GF-D8 (cell line): ENCODE measurements at places on chromosomes 1 and 21.

- no peak for DNase-seq
These were observed 89.9 kb upstream of the SLC2A1 start for GRCh38 chr1:43048601-43049011.

GRCh38 chr1:56934430-56935060 is 31.3 kb downstream of the C8B start:
- DNase-seq: no peak

- no peak for DNase-seq
These were observed 384.3 kb downstream of the SEC16B start for GRCh38 chr1:177585302-177586220.

DNA sequence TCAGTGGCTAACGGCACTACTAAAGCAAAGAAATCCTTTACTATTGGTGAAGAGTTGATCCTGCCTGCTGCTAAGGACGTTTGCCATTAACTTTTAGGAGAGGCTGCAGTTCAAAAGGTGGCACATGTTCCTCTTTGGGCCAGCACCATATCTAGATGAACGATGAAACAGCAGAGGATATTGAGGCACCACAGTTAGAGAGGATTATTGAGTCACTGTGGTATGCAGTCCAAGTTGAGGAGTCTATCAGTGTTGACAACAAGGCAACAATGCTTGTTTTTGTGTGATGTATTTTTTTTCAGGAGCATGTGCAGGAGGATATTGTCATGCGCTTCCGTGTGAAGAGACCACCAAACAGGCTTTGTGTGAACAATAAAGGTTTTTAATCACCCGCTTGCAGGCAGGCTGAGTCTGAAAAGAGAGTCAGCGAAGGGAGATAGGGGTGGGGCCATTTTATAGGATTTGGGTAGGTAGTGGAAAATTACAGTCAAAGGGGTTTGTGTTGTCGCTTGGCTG is 80.9 kb downstream of the UCHL5 start:
- no peak for DNase-seq

GRCh38 chr1:20602851-20603450 is 14.1 kb downstream of the CDA start:
- DNase-seq: peak; percentile 51

DNA sequence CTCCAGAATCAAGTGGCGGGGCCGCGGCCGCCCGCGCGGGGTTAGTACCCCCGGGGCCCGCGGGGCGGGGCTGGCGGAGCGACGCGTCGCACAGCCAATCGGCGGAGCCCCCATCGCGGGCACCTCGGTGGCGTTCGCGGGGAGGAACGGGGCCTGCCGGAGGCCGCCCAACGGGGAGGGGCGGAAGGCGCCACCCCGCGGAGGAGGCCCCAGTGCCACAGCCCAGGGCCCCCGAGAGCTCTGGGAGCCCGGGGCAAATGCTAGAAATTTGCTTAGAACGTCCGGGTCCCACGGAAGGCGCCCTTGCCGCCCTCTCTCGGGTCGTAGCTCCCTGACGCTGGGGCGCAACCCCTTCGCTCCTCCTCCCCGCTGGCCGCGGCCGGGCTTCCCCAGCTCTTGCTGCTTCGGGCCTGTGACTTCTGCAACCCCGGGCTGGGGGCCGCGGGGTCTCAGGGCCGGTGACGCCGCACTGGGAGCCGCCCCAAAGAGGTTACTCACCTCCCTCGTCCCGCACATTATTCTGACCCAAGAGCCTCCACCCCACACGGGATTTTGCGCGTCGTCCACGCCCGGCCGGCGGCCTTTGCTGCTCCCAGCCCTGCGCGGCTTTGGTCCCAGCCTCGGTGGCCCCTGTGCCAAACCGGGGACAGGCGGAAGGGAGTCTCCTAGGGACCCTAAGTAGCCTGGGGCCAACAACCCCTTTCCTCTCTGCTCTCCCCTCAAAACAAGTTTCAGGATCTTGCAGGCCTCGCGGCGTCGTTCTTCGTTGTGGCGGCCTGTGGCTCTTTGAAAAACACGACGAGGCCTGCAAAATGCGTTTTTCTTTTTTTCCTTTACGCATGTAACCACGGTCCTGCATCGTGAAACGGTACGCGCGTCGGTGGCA is at the start of gene RUNX3:
Gene RUNX3 (minus strand): TSS at position 17 of the 886 bp plus-strand sequence. CDS start 408 bp downstream, outside the sequence.
- peak; percentile 76 for DNase-seq

DNA sequence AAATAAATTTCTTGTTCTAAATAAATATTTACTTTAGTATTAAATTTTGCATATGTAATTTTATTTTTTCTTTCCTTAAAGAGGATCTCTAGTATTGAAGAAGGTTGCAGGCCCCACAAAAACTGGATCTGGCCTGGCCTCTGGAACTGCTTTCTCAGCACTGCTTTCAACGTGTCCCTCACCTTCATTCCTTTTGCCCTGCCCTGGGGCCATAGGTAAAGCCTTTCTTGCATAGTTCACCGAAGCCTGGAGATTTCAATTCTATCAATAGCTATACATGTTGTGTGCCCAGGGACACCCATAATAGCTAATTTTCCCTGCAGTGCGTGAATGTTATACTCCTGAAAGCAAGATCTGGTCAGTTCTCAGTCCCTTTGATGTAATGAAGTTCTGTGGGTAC is 12.0 kb upstream of the GPR137B start:
- DNase-seq: no peak

GRCh38 chr1:8198522-8198921 is 119.4 kb upstream of the SLC45A1 start:
- DNase-seq: no peak

GRCh38 chr1:25714372-25714931 is 85.5 kb upstream of the SELENON start:
- no peak for DNase-seq

GRCh38 chr1:84722794-84723193 is 32.5 kb upstream of the SSX2IP start:
- no peak for DNase-seq

DNA sequence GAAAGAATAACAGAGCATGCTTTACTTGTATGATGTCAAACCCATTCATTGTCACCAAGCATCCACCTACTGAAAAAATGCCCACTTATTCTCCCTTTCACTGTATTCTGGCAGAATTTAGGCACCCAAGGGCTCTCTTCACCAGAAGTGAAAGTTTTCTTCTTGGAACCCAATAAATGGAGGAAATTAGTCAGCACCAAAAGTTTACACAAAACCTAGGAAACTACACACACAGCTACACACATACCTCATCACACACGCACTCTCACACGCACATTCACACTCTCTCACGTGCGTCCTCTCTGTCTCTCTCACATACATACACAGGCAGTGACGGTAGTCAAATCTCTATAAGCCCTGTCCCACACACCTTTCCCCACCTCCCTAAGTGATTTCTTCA is 37.6 kb downstream of the MCOLN2 start:
- no peak for DNase-seq

GRCh38 chr1:58403894-58404293 is 142.6 kb downstream of the OMA1 start:
- no peak for DNase-seq

- DNase-seq: no peak
These were observed 3.7 kb downstream of the ARTN start for GRCh38 chr1:43937179-43937865.

DNA sequence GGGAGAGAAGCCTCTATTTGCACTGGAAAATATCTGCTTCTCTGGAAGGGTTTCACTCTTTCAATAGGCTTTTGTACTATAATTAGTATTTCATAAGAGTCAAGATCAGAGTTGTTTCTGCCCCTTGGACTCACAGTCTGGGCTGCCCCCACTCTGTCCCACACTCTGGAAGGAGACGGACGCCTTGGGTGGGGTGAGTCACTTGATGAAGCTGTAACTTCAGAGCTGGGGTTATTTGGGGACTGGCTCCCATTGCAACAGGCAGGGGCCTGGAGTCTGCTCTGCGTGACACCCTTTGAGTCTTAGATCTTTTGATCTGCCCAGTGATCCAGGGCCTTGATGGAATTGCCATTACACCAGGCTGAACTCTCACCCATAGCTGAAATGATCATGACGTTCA is 4.0 kb upstream of the KCNA10 start:
- no peak for DNase-seq

- no peak for DNase-seq
These were observed 14.0 kb upstream of the WASF2 start for GRCh38 chr1:27503844-27504587.

DNA sequence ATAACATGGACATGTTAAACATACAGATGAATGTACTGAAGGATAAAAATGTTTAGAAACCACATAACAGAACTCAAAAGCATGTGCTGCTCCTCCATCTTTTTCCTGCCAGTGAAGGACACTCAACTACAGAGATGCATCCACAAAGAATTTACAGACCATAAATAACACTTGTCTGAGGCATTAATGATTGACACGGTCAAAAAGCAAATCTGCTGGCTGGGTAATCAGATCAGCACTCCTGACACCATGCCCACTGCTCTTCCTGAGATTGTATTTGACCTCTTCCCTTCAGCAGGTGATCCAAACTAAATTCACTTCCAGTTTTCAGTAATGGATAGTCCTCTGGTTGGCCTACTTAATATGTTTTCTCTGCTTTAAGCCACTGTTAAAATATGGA is 6.6 kb downstream of the CREG1 start:
- no peak for DNase-seq

DNA sequence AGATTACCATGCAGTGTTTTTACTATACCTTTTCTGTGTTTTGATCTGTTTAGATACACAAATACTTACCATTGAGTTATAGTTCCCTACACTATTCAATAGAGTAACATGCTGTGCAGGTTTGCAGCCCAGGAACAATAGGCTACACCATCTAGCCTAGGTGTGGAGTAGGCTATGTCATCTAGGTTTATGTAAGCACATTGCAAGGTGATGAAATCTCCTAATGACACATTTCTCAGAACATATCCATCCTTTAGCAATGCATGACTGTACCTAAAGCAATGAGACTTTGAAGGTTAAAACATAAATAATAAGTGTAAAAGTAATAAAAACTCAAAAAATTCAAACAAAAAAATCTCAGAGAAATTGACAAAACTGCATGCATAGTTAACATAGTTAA is 358.6 kb downstream of the USH2A start:
- no peak for DNase-seq
